ENCODE measurements at places on chromosomes 11 and 22.

DNA sequence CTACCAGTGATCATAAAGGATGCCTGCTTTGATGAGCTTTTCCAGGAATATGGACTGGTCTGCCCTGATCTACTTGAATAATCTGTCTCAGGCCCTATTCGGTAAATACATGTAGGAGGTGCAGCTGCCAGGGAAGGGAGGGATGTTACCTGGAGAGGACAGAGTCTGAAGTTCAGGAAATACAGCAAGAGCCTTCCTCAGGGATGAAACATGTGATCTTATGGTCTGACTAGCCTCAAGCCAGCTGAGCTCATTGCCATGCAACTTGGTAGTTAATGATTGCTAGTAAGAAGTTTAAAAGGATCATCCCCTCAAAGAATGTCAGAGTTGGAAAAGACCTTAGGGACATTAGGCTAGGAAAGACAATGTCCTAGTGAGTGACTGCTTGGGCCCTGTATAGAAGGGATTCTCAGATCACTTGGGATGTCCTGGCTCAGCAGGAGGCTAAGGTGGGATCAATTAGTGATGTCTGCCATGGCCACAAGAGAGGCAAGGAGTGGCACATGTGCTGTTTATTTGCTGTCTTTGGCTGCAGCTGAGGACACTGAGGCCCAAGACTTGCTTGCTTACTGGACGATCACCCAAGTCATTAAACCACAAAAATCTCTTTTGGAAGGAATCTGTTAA is 18.5 kb downstream of the PTPRJ start:
- DNase-seq, result no peak

- no peak for DNase-seq
These were observed 103.9 kb downstream of the DBX1 start for GRCh38 chr11:20056109-20056949.

- no peak for DNase-seq
These were observed 94.2 kb upstream of the TBCEL start for GRCh38 chr11:120929664-120930154.

DNA sequence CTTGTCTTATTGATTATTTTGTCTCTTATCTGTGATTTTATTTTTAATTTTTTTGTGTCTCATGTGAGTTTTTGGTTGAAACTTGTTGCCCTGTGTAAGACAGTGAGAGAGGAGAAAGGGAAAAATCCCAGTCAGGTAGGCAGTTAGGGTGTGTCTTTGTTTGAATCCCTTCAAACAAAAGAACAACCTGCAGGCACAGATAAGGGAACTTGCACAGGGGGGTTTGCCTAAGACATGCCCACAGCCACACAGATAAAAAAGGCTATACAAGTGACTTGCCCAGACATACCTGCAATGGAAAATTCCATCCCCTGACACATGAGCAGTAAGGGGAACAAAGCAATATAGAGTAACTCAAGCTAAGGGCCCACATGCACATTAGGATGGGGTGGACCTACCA is 127.8 kb upstream of the PLET1 start:
- no peak for DNase-seq

DNA sequence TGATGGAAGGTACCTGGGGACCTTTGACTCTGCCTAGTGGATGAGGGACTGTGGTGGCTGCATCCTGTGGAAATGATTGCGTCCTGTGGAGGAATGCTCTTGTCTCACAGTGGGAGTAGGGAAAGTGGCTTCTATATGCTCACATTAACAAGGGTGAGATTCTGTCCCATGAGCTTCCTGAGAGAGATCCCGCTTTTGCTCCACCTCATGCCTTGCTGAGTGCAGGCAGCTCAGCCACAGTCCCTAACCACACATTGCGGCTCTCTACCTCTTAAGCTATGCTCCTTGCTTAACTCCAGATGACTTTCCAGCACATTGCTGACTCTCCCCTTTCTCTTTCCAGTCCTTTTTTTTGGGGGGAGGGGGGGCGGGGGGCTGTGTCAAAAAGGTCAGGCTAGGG is 45.0 kb downstream of the TEAD1 start:
- no peak for DNase-seq

DNA sequence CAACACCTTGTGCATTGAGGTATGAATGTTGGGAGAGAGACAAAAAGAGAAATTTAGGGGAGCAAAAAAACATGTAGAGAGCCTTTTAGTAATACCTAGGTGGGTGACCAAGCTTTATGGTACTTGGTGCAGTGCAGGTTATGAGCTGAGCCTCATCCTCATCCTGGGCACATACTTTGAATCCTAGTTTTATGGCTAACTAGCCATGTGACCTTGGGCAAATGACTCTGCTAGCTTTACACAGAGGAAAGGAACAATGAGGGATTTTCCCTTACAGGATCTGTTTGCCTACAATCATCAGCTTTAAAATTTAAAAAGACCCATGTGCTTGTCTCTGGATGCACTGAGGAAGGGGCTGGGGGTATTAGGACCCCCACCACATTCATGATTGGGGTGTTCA is 187.8 kb upstream of the ISX start:
- no peak for DNase-seq

GRCh38 chr22:31340360-31340759 is 5.8 kb downstream of the PATZ1 start:
- no peak for DNase-seq

Data from occipital lobe (tissue), 3 donors.